Activated naive CD8-positive, alpha-beta T cell treated with anti-CD3 and anti-CD28 coated beads for 36 hours (primary cell): ENCODE measurements at places on chromosomes 1 and 21. TPM values are rescaled to one million over a fixed set of nuclear protein-coding genes. Genes with fewer than 3 reads are reported as not detected.
A peak's percentile ranks its signal among the peaks of the same experiment; 100 is the strongest.

The NBPF10 gene
- 0.78 TPM for total RNA-seq

The VCAM1 gene
- 2.2 TPM for total RNA-seq

The OR14A16 gene
- not detected for total RNA-seq

DNA sequence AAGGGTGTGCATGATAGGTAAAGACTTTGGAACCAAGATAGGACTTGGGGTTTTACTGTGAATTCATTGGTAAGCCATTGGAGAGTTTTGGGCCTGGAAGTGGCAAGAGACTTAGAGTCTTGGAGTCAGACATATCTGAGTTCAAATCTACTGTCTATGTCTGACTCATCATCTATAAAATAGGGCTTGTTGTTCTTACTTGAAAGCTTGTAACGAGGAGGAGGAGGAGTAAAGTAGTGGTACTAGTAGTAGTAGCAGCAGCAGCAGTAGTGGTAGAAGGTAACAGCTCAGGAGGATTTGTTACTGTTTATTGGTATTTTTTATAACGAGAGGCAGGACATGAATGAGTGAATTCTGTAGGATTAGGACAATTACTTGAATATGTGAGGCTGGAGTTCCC, 62.7 kb downstream of the CACHD1 start:
- DNase-seq, result no peak

- DNase-seq, result no peak
Measured at GRCh38 chr1:15236321-15236721, 10.7 kb upstream of the FHAD1 start.

DNA sequence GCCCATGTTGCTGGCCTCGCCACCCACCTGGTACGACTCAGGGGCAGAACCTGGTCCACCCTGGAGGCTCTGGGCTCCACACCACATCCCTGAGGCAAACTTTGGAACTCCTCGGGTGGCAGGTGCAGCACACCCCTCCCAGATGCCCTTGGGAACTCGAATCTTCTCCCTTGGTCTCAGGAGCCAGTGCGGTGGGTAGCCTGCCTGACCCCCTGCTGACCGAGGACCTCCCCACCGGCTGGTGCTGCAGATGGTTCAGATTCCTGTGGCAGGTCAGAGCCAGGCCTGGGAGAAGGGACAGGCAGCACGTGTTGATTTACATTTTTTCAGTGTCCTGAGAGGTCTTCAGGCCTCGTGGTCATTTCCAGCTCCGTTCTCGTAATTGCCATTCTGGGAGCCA, 6.3 kb upstream of the CFAP410 start:
- no peak for DNase-seq

GRCh38 chr1:10428984-10429383, 1.2 kb upstream of the CENPS start:
- DNase-seq, result no peak

DNA sequence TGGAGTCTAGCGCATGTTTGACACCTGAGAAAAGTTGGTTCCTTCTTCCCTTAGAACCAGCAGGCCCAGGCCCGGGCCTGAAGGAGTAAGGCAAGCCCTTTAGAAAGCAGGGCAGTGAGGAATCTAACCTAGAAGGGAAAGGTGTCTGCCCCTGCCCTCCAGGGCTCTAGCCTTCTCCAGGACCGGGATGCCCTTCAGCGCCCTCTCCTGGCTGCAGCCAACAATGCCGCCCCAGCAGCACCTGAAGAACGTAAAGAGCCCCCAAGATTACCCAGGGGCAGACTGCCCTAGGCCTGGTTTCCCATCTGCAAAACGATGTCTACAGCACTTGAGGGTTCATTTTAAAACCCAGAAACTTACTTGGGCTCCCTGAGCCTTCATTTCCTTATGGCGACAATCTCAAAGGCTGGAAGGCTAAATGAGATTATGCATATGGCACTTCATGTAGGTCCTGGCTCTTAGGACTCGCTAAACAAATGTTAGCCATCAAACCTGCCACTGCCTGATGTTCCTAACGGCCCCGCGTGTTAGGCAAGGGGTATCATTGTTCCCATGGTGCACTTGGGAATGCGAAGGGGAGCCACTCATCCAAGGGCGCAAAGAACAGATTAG, 106.7 kb upstream of the KLHDC7A start:
- no peak for DNase-seq

- no peak for DNase-seq
Measured at GRCh38 chr1:62355095-62355494, 35.9 kb upstream of the KANK4 start.

The PATJ gene
- total RNA-seq, result 8.9 TPM

The ZNF683 gene
- total RNA-seq, result 0.27 TPM

- no peak for DNase-seq
Measured at GRCh38 chr1:173014160-173014559, 36.6 kb downstream of the TNFSF18 start.

- DNase-seq, result peak; percentile 44
Measured at GRCh38 chr1:202852163-202852904, 36.6 kb downstream of the RABIF start.

The C1QB gene
- not detected for total RNA-seq

GRCh38 chr1:57959531-57960241, 535.8 kb upstream of the DAB1 start:
- no peak for DNase-seq

GRCh38 chr1:64410217-64410616, 59.7 kb upstream of the CACHD1 start:
- no peak for DNase-seq

DNA sequence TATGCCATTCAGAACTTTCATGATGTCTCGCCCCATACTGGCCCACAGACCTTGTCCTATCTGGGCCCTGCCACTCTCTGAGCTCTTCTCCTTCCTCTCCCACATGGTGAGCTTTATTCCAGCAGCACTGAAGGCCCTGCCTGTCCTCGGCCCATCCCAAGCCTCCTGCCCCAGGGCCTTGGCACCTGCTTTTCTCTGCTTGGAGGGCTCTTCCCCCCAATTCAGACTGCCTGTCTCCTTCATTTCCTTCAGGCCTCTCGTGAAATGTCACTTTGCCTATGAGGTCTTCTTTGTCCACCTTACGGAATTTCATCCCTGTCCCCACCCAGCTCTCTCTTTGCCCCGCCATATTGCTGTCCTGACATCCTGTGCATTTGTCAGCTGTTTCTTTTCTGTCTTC, 191.7 kb upstream of the POU3F1 start:
- DNase-seq, result no peak

The NDUFV3 gene
- total RNA-seq, result 34.2 TPM

DNA sequence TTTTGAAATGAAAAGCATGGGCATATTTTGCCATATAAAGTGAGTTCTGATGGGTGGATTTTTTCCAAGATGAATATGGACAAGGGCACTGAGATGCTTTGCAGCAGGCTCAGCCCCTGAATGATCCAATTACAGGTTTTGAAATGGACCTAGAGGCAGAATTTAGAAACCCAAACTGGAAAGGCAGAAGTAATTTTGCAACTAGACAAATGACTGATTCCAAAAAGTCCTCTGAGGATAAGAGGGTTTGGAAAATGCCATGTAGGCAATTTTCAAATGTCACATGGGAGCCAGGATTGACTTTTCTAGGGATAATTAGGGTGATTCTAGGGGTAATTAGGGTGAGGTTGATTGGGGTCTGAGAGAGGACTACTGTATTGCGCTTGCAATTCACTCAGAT, 148.9 kb upstream of the ZNF648 start:
- DNase-seq, result no peak
